ENCODE measurements at places on chromosomes 13 and 19. TPM values are rescaled to one million over a fixed set of nuclear protein-coding genes. Genes with fewer than 3 reads are reported as not detected.
A peak's percentile ranks its signal among the peaks of the same experiment; 100 is the strongest.

DNA sequence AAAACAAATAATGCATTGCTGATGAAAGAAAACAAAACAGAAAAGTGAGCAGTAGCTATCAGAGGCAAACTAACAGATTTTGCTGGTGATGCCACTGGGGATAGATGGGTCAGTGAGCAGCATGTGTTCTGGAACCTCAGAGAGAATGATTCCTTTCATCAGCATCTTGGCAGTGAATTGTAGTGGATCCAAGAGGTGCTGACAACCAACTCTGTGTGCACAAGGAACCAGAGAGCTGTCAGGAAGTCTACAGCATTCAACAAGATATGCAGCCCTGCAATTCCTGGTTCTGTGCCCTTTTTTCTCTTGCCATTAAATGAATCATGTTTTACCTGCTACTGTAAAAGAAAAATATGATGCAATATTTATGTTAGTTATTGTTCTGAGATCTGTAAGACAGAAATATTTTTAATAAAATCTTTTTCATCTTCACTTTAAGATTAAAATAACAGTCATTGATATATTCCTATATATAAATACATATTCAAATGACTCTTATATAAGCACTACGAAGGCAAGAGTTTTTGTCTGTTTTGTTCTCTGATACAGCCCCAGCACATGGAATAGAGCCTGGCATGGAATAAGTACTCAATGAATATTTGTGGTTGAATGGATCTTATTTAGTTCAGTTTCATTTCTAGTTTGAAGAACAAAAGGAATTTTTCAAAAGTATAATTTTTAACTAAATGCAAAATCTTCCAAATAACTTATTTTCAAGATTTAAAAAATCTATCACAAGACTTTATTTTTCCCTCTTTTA lies 80.8 kb downstream of the FREM2 start:
- H3K36me3 ChIP-seq = no peaks in the 10 kb centered on the region
- H3K27ac ChIP-seq = no peak overlapping the region
- peaks cover 18% of the 10 kb centered on the region for H3K27me3 ChIP-seq
- no peak for DNase-seq
- no peak overlapping the region for H3K4me3 ChIP-seq

DNA sequence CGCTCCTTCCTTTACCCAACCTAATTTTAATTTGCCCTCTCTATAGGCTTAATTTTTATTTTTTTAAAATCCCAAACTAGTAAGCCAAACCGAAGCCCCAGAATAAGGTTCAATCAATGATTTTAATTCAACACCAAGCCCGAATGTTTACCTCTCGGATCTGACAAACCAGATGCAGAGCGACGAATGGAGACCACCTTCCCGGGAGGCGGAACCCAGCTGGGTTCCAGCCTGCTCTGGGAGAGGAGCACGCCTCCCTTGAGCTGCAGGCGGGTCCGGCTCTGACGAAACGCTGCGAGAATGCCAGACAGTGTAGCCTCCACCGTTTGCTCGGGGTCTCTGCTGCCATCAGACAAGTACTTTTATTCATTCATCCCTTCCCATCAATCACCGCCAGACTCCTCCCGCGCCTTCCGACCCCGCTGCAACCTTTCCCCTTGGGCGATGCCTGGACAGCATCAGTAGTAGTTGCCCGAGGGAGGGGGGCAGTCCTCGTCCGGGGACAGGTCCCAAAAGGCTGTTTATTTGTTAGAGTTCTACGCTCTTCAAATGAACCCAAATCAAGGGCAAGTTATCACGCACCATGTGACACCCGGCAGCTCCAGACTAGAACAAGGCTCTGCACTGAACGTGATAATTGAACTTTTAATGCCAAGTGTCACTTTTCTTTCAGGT lies 752 bp upstream of the EDNRB start:
- H3K4me3 ChIP-seq = no peak overlapping the region
- no peaks in the 10 kb centered on the region for H3K27me3 ChIP-seq
- no peaks in the 10 kb centered on the region for H3K36me3 ChIP-seq
- no peaks in the 10 kb centered on the region for H3K4me1 ChIP-seq
- no peak overlapping the region for H3K27ac ChIP-seq

GRCh38 chr13:37594550-37594949 lies 4.0 kb downstream of the POSTN start:
- no peak for DNase-seq
- H3K36me3 ChIP-seq = no peaks in the 10 kb centered on the region
- H3K4me1 ChIP-seq = no peaks in the 10 kb centered on the region
- peaks cover 28% of the 10 kb centered on the region for H3K27me3 ChIP-seq

- H3K4me1 ChIP-seq = no peaks in the 10 kb centered on the region
- H3K36me3 ChIP-seq = peaks cover 16% of the 10 kb centered on the region
- no peak for DNase-seq
- no peaks in the 10 kb centered on the region for H3K27me3 ChIP-seq
These were observed 125.2 kb downstream of the KDM4B start for GRCh38 chr19:5093948-5094718.

DNA sequence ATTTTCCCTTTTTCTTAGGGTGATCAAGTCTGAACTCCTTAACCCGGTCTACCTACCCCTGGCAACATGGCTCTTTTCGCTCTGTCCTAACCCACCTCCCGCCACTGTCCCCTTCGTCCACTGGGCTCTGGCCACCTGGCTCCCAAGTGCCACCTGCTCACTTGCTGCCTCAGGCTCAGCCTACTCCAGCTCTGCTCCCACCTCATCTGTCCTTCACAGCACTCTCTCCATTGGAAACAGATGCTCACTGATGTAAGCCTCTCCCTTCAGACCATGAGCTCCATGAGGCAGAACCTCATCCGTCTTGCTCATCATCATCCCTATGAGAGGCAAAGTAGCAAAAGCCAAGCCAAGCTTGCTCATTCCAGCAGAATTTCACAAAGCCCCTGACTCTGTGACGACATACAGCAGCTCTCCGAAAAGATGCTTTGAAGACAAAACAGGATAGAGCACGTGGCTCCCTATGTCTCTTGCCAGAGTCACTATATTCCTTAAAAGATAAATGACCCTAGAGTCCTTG lies 35.3 kb upstream of the AMER2 start:
- no peak overlapping the region for H3K27ac ChIP-seq
- H3K4me1 ChIP-seq = no peaks in the 10 kb centered on the region
- H3K27me3 ChIP-seq = peaks cover 40% of the 10 kb centered on the region
- DNase-seq = no peak
- H3K4me3 ChIP-seq = no peak overlapping the region
- H3K36me3 ChIP-seq = no peaks in the 10 kb centered on the region

DNA sequence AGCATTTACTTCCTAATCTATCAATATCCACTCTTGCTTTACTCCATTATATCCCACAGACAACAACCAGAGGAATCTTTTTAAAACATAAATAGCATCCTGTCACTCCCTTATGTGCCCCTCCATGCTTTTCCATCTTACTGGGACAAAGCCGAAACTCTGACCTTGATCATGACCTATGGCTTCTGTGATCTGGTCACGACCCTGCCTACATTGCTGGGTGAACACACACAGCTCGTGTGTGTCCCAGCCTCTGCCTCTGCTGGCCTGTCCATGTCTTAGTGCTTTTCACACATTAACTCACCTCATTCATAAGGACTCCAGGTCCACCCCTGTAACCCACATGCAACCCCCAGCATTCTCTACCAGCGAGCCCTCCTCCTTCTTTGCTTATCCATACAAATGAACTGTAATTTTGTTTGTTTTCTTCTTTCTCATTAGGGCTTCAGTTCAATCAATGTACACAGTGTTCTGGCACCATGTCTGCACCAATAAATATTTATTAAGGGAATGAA lies 95.9 kb upstream of the RAP2A start:
- H3K27ac ChIP-seq = no peak overlapping the region
- peaks cover 14% of the 10 kb centered on the region for H3K4me1 ChIP-seq
- H3K4me3 ChIP-seq = no peak overlapping the region
- H3K27me3 ChIP-seq = no peaks in the 10 kb centered on the region
- DNase-seq = no peak

GRCh38 chr13:112931028-112931934 lies 37.7 kb upstream of the MCF2L start:
- H3K27ac ChIP-seq = peak overlapping the region; percentile 14
- H3K4me1 ChIP-seq = peaks cover 5% of the 10 kb centered on the region
- H3K36me3 ChIP-seq = no peaks in the 10 kb centered on the region
- H3K27me3 ChIP-seq = no peaks in the 10 kb centered on the region
- H3K4me3 ChIP-seq = peak overlapping the region; percentile 66

DNA sequence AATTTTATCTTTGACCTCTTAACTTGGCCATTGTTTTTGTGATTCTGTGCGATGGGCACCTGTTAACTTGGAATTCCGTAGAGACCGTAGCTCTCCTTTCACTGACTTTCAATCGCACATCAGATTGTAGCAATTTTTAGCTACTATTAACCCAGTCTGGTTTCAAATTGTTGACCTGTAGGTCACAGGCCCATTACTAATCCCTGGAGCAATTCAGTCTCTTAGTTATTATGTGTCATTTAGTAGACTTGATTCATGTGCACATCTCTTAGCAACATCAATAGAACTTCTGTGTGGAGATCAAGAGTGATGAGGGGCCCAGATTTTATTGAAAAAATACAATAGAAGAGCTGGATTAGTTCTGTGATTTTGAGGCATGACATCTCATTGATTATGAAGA lies 549.6 kb upstream of the SLC10A2 start:
- no peak for DNase-seq
- H3K36me3 ChIP-seq = no peaks in the 10 kb centered on the region
- no peak overlapping the region for H3K27ac ChIP-seq
- no peaks in the 10 kb centered on the region for H3K4me1 ChIP-seq

GRCh38 chr13:100088273-100088643 lies 635 bp upstream of the PCCA start:
- H3K27ac ChIP-seq = no peak overlapping the region
- no peak for DNase-seq
- H3K27me3 ChIP-seq = no peaks in the 10 kb centered on the region
- peak overlapping the region; percentile 88 for H3K4me3 ChIP-seq
- no peaks in the 10 kb centered on the region for H3K36me3 ChIP-seq

GRCh38 chr19:29831686-29832085 lies 19.9 kb downstream of the CCNE1 start:
- H3K4me1 ChIP-seq = peaks cover 24% of the 10 kb centered on the region
- H3K4me3 ChIP-seq = no peak overlapping the region
- no peak for DNase-seq
- H3K36me3 ChIP-seq = no peaks in the 10 kb centered on the region
- H3K27ac ChIP-seq = peak overlapping the region; percentile 75

Gene SLC7A10
- total RNA-seq = not detected

Gene TSHZ3
- total RNA-seq = 0.18 TPM

Gene PRTN3
- 0.29 TPM for total RNA-seq
